Left ventricle myocardium inferior (tissue), 1 donor: ENCODE measurements at places on chromosomes 12 and 14. TPM values are rescaled to one million over a fixed set of nuclear protein-coding genes. Genes with fewer than 3 reads are reported as not detected.

Gene PLCZ1
- 0.49 TPM for total RNA-seq

Gene RHEBL1
- total RNA-seq, result not detected

Gene NUDT4
- total RNA-seq, result 283 TPM

Gene MYF6
- total RNA-seq, result not detected

Gene HOXC12
- not detected for total RNA-seq

Gene CD163L1
- total RNA-seq, result 2.5 TPM

Gene SOS2
- total RNA-seq, result 33.0 TPM

Gene CLEC4A
- total RNA-seq, result 1.5 TPM

Gene TXNRD1
- 98.0 TPM for total RNA-seq

Gene VPS37B
- total RNA-seq, result 13.3 TPM

Gene FBXO33
- 4.8 TPM for total RNA-seq

DNA sequence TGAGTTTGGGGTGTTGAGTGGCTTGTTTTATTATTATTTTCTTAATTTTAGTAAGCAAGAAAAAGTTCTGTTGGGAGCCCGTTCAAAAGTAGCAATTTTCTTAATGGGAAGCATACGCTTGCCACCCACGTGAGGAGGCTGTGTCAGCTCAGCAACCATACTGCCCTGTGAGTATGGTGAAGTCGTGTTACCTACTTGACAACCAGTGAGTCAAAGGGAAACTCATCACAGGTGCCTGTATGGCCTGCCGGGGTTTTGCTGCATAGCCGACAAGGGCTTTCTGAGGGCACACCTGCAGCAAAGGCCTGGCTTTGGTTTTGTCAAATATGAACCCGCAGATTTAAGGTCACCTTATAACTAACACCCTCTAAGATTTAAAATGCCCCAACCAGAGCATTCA is 31.1 kb downstream of the PITPNM2 start:
- DNase-seq, result no peak

DNA sequence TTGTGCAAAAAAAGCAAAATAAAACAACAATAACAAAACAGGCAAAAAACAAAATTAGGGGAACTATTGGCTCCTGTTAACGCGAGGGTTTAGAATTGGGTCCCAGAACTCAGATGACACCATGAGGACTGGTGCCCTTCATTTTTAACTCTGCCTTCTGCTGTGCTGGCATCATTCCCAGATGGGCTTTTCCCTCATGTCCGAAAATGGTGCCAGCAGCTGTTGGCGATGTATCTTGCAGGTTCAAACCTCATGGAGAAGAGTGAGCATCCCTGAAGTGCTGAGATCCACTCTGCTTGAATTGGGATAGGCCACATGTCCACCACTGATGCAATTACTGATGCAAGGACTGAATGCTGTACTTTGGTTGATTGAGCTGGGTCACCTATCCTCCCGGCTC is 61.1 kb downstream of the MYRFL start:
- no peak for DNase-seq

- DNase-seq, result no peak
These were observed 81.3 kb upstream of the NID2 start for GRCh38 chr14:52150162-52150561.

- no peak for DNase-seq
These were observed 3.6 kb upstream of the SLC7A8 start for GRCh38 chr14:23186913-23187654.

DNA sequence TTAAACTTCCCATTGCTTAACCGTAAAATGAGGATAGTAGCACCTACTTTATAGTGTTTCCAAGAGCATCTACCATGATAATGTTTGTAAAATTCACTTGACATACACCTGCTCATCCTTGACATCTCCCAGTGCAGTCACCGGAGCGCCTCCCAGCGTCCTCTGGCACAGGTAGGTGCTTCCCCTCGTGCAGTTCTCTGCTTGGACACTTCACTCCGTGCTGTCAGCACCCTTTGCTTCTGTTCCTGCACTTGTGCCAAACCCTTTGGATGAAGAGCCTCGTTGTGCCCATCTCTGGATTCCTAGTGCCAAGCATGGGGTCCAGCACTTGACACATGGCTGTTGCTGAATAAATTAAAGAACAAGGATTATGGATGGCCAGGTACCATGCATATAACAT is 28.3 kb downstream of the ETV6 start:
- peak; percentile 63 for DNase-seq

DNA sequence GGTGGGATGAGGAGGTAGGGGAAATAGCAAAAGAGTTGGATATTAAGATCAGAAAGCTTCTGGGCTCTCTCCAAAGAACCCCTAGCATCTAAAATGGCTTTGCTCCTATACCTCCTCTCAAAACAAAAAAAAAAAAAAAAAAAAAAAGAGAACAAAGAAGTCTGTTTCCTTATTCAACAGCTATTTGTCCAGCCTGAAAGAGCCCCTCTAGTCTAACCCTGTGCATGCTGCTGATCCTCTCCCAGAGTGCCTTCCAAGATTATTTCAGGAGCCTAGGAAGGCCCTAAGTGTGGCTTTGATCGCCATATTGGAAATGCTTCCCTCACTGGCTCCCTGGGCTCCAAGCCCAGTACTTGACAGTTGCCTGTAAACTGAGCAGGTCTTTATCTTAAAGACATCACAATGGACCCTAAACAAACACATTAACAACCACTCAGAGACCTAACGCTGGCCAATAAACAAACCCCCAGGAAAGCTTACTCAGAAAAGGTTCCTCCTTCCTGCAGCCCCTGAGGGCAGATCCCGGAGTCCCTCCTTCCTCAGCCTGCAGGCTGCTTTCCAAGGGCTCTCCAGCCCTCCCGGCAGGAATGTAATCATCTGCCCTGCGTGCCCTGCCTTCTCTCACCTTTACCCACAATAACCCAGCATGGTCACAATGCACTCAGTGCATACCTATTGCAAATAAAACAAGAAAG is 17.4 kb upstream of the COL2A1 start:
- DNase-seq, result no peak

DNA sequence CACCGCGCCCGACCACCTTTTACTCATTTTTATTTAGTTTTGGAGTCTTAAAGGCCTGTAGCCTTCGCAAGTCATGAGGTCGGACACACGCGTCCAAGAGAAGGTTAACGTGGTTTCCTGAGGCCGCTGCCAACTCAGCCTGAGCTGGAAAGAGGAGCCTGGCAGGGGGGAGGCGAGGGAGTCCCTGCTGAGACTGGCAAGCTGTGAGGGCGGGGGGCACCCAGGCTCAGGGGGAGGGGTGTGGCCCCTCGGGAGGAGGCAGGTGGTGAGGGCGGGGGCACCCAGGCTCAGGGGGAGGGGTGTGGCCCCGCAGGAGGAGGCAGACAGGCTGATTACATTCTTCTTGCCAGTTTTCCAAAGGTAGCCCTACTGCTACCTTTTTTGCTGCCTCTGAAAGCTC is 143.2 kb downstream of the PIWIL1 start:
- no peak for DNase-seq

GRCh38 chr14:52060080-52060479 is 8.8 kb downstream of the NID2 start:
- DNase-seq, result no peak

DNA sequence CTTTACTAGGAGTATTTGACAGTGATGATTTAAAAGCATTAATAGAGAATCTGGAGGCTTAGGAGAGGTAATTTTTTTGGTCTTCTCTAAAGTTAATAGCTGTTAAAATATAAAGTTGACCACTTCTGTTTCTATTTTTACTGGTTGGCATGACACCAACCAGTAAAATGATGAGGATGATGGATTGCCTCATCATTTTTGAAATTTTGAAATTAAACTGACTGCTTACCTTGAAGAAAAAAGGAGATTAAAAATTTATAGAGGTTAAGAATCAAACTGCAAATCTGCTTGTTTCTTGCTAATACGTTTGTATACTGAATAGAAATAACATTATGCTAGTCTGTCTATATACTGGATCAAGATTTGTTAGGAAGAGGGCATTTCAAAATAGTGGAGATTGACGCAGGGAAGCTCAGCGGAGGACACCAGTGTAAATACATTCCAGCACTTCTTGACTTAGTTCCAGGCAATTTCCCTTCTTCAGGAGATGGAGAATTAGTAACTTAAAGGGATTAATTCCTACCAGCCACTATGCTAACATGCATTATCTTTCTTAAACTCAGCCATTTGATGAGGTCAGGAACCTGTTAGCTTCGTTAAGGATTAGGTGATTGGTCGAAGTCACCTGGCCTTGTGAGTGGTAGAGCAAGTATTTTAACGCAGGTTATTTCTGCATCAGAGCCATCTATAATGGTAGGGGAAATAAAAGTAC is 3.6 kb downstream of the EID3 start:
- no peak for DNase-seq

GRCh38 chr12:3315201-3315661 is 175.8 kb upstream of the PRMT8 start:
- DNase-seq, result peak; percentile 76

DNA sequence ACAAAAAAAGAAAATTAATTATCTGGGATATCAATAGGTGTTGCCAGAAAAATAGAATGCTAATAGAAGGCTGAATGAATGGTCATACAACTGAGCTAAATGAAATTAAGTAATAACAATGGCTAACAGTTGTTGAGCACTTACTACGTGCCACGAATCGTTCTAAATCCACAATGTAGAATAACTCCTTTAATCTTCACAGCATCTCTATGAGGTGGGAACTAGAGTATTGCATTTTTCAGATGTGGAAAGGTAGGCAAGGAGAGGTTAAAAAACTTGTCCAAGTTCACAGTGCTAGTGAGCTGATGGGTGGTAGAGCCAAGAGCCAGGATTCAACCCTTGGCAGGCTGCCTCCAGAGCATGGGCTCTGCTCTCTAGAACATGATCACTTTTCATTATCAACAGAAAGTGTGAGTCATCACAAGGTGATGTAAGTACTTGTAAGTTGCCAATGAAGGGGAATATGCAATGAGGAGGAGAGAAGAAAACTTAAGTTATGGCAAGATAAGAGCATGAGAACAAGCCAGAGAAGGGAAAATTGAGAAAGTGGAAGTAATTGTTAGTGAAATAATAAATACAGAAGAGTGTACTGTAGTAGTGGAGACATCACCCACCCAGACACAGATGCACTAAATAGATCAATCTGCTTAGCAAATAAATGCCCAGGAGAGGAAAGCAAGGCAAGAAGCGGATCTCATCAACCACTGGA is 122.1 kb downstream of the PRKD1 start:
- peak; percentile 58 for DNase-seq

GRCh38 chr12:116880817-116881324 is 370 bp downstream of the HRK start:
- peak; percentile 25 for DNase-seq

GRCh38 chr14:49594347-49595091 is 4.2 kb upstream of the LRR1 start:
- DNase-seq, result no peak

DNA sequence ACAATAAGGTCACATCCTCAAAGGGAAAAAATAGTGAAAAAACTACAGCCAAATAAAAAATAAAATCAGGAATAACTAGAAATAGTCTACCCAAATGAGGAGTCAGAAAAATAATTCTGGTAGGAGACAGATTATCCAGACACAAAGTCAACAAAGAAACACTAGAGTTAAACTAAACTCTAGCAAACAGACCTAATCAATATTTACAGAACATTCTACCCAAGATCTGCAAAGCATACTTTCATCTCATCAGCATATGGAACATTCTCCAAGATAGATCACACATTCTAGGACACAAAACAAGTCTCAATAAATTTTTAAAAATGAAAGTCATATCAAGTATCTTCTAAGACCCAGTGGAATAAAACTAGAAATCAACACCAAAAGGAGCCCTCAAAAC is 20.4 kb upstream of the TSPAN8 start:
- no peak for DNase-seq

GRCh38 chr14:92954933-92955332 is 32.0 kb downstream of the CHGA start:
- DNase-seq, result no peak

DNA sequence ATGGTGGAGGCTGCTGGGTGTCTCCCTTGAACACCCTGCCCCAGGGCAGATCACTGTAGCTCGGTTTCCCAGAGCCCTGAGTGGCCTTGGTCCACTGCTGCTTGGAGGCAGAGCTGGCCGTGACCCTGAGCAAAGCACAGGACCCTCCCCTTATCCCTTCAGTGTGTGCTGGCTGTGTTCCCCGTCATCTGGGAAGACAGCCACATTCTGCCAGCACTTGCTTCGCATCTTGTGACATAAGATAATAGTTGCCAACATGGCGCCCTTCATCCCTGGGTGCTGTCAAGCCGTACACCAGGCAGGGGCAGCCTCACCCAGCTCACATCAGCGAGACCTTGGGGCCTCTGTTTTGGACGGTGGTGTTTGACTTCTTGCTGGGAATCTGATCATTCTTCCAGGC is 12.1 kb upstream of the ALDH2 start:
- peak; percentile 66 for DNase-seq

DNA sequence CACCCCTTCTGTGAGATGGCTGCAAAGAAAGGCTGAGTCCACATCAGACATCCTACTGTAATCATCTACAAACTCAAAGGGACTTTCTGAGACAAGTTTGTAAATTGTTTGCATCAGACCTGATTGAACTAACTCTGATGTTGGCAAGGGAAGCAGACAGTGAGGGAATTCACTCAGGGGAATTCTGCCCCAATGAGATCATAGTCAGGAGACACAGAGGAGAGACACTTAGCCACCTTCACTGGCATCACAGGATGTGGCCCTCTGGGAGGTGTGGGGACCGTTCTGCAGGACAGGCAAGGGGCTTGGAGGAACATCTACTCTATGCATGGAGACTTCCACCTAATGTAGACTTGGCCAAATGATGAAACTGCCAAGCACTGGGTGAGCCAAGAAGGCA is 70.7 kb upstream of the DDX11 start:
- DNase-seq, result no peak

DNA sequence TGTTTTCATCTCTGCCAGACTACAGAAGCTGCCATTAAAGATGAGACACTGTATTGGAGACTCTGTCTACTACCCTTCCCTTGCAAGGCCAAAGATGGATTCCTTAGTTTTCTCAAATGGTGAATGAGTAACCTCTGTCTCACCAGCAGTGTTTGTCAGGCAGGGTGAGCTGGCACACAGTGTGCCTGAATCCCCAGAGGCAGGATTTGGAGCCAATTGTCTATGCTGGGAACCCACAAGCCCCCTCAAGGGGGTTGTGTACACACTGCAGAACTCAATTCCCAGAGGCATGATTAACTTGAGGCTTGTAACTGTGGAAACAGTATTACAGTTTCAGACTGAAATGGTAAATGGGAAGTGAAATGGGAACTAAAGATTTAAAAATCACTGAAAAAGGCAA is 136.8 kb upstream of the PTPRB start:
- no peak for DNase-seq
